ENCODE measurements at places on chromosomes 11 and 22.

DNA sequence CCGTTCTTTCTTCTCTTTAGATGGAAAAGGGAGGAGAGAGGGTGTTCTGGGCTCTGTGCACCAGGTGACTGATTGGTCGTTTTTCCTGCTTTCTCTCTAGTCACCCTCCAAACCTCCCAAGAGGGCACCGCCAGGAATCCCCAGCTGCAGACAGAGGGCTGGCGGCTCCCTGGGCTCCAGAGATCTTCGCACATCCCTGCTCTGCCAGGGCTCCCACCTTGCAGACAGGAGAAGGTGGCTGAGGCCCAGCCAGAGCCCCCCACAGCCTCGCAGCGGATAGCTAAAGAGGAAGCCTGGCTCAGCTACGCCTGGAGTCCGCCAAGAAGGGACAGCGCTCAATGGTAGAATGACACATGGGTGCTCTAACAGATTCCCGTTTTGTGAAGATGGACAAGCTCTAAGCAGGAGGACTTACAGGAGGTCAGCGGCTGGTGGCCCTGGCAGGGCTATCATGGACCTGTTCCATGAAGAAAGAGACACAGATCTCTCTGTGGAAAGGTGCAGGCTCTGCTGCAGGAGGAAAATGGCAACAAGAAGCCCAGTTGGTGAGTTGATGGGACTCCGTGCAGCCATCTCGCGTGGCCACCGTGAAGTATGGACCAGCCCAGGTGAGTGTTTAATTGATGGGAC lies 976.9 kb downstream of the BRD1 start:
- DNase-seq = no peak

DNA sequence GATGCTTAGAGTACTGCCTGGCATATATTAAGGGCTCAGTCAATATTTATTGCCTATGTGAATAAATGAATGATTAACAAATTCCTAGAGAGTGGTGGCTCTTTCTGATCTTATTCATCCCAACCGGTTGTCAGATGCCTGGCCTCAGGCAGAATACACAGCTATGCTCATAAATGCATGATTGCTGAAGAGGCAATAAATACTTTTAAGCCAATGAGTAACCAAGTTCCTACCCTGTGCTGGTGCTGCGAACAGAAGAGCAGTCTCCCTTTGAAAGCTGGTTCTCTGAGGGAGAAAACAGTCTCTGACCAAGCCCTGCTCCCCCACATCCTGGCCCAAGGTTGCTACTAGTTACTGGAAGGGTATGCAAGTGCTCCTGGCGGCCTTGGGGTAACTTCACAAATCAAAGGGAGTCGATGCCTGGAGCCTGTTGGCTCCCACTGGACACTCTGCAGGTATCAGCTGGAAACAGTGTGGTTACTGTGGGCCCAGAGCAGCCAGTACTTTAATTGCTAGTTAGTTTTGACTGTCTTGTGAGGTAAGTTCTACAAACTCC lies 2.8 kb downstream of the USH1C start:
- no peak for DNase-seq

DNA sequence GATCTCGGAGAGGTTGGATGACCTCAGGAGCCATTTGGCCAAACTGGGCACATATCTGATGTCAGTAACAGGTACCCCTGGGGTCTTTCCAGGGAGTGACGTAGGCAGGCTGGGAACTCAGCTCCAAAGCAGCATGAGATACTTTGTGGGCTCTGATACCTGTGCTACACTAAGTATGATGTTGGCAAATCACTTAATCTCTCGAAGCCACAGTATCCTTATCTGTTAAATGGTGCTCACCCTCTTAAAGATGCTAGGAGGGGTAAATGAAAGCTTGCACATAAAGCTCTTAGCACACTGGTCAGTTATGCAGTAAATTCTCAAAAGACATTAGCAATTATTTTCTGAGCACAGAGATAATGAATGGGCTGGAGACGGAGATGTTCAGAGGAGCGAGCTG lies 17.1 kb upstream of the DGKZ start:
- peak; percentile 43 for DNase-seq

- DNase-seq = peak; percentile 93
Measured at GRCh38 chr11:112777283-112777751, 183.9 kb upstream of the NCAM1 start.

DNA sequence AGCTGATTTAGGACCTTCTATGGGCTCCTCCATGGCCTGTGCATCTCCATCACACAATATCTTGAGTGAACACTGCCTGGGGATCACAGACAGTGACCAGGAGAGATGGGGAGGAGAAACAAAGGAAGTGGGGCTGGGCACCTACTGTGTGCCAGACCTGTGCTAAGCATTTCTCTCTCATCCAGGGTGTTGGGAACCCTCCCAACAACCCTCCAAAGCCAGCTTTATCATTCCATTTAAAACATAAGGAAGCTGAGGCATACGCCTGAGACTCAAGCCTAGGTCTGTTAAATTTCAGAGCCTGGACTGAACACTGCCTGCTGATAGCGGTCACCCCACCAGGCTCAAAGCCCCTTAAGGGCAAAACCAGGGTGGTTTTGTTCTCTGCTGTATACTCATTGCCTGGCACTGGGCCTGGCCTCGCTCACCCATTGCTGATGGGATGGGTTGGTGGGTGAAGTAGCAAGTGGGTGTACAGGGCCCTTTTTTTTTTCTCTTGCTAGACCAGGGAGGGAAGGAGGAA lies 130.1 kb downstream of the MN1 start:
- no peak for DNase-seq

GRCh38 chr11:13277768-13278608 lies at the start of gene BMAL1:
BMAL1 (plus strand) TSS chr11:13277790; CDS start chr11:13354309, 76,519 bp downstream.
- no peak for DNase-seq

- no peak for DNase-seq
Measured at GRCh38 chr11:119671561-119672015, 57.4 kb downstream of the NECTIN1 start.

DNA sequence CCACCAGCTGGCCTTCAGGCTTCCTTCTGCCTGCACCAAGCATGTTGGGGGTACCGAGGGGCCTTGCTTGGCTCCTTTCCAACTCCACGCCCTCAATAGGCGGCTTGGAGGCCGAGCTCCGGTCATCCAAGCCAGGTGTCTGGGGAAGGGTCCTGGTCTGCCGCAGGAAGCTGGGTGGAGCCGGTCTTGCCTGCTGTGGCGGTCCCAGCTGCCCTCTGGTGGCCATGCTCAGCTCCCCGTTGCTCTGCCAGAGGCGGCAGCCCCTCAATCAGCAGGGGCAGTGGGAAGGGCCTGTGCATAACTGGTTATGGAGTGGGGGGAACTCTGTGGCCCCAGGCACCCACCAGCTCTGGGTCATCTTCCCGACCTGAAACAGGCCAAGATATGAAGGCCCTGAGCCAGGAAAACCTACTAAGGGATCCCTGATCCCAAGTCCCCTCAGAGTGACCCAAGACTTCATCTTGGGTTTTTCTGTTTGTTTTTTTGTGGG lies 3.2 kb downstream of the ARVCF start:
- peak; percentile 90 for DNase-seq

GRCh38 chr22:43230571-43230970 lies 43.6 kb upstream of the TTLL12 start:
- no peak for DNase-seq

- peak; percentile 25 for DNase-seq
Measured at GRCh38 chr22:39206491-39206890, 38.3 kb downstream of the PDGFB start.

- no peak for DNase-seq
Measured at GRCh38 chr22:21780259-21780658, 44.7 kb upstream of the YPEL1 start.

DNA sequence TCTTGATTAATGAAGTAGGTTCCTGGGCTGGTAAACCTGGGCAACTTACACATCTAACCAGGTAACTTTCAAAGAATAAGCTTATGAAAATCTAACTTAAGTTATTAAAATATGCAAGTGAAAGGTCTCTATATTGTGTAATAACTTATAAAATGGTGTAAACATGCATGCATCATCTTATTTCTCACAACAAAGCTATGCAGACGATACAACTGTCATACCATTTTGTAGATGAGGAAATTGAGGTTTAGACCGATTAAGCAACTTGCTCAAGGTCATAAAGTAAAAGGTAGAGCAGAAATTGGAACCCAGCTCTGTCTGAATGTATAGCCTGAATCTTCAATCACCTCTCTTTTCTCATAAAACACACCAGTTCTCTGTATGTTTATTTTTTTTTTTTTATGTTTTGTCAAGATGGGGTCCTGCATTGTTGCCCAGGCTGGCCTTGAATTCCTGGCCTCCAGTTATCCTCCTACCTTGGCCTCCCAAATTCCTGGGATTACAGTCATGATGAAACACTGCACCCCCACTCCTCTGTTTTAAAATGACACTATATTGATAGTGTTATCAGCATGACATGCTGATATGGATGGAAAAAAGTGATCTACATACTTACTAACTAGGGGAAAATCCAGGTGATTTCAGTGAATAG lies 109.6 kb downstream of the SGSM3 start:
- no peak for DNase-seq

DNA sequence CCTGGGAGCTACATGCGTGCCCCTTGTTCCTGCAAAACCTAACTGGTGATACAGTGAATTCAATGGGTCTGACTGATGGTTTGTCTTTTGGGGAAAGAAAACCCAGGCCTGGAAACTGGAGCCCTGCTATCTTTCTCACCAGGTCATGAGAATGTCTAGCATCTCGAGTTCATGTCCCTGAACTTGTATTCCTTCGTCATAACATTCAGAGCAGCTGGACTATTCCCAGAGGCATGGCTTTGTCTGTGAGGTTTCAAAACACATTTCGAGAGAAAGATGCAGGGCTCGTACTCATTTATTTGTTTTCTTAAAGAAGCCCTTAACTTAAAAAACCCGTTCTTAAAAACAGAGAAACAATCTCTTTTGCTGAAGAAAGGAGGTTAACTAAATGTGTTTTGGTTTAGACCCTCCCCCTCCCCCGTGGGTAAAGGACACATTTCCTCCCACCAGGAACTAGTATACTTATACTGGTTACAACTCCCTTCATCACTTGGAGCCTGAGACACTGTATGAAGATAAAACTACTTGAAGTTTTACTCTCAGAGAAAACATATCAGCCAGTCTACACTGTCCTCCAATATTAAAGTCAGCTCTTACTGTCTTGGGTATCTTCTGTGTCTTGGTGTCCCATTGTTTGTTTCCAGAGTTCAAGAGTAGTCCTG lies 43.2 kb downstream of the ME3 start:
- no peak for DNase-seq

- no peak for DNase-seq
Measured at GRCh38 chr11:104148074-104148473, 15.9 kb downstream of the PDGFD start.

DNA sequence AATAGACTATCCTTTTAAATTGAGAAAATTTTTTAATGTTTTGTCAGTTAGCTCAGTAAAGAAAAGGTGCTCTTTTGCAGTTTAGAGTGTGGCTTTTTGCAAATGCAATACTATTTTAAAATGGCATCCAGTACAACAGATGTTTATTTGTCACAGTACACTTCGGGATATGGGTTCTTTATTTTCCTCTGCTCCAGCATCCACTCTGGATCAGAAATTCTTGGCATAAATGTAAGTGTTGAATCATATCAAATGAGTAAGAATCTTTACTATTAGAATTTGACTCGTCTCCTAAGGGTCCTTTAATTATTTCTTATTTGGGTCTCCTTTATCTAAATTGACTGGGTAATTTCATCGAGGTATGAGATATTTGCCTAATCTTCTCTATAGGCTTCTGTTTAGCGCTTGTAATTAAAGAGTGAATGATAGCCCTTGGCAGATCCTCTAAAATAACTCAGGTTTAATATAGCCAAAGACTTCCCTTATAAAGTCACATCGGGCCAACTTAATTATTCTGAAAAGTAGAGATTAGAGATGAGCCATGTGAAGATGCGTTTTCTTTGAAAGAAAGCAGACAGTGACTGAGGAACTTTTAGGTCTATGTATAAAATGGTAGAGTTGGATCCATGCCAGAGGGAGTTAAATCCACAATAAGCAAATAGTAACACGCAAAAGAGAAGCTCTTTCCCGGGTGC lies 132.7 kb downstream of the CASP12 start:
- DNase-seq = no peak

GRCh38 chr11:102280245-102280833 lies 36.9 kb upstream of the BIRC3 start:
- DNase-seq = no peak
